ENCODE measurements at places on chromosomes 13 and 19.

DNA sequence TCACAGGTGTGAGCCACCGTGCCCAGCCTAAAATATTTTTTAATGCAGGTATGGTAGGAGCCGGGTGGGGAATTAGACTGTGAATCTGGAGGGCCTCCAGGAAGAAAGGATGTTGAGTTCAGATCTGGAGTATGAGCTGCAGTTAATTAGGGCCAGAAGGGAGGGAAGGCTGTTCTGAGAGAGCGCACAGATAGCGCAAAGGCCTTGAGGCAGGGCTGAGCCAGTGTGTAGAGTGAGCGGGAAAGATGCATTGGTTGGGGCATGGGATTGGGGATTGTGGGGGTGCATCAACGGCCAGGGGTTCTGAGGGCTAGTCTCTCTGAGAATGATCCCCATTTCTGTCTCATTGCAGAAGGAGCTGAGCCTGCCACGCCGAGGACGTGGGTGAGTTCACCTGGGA, 9.7 kb downstream of the MAST3 start:
- DNase-seq = no peak

- DNase-seq = no peak
Measured at GRCh38 chr19:42121036-42121621, 11.1 kb downstream of the POU2F2 start.

DNA sequence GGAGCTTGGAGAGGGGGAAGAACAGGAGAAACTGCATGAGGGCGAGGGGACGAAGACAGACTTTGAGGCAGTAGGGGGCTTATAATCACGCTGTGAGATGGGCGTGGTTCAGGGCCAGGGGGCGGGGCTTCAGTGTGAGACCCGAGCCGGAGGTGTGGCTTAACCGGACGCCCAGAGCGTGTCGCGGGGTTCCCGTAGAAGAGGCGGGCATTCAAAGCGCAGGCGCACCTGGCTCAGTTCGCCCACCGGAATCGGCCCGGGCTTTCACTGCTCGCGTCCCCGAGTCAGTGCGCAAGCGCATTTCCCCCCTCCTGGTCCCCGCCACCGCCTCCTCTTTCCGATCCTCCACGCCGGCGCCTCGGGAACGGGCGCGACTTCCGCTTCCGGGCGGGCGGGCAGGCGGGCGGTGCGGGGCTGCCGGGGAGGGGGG, 225 bp upstream of the ZNF865 start:
- DNase-seq = peak; percentile 97

GRCh38 chr19:10625003-10625761, at the start of gene SLC44A2:
SLC44A2 (plus strand) TSS chr19:10625553; CDS start chr19:10625634, 81 bp downstream.
- peak; percentile 85 for DNase-seq
